ENCODE measurements at places on chromosomes 3 and 15.

DNA sequence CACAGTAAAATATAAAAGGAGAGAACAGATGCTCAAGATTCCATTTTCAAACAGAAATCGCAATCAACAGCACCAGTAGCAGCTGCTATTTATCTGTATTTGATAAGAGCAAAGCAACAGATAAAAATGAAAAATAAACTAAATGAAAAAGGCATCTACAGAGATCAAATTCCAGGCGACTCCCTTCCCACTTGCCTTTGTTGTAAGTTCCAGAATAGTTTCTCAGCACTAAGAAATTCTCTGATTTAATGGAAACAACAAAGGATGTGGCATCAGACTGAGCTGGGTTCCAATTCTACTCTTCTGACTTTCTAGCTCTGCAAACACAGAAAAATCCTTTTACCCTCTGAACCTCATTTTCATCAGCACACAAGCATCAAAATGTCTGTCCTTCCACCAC lies 110.8 kb upstream of the MME start:
- no peak for DNase-seq

DNA sequence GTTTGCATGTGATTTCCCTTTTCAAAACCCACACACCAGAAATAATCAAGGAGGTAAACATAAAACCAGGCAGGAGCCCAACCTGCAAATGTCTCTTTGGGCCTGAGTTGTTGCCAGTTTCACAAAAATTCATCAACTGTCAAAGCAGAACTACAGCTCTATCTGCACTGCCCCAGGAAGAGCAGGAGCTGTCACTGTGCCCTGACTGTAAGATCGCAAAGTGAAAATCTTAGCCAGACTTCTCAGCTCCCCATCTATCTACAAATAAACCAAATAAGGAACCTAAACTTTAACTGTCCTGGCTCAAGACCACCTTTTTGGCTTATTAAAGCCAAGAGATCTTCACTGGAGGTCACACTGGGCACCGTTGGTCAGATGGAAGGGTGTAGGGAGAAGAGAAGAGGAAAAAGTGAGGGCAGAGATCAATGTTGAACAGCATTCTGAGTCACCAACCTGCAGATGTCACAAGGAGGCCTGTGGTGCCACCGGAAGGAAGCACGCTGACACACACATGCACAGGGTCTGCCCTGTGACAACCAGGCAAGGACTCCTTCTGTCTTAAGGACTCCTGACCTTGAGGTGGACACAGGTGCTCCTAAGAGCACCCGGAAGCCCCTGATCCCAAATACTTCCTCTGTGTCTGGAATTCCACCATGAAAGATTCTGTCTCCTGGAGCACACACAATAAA lies 58.7 kb downstream of the RPN1 start:
- DNase-seq = no peak

DNA sequence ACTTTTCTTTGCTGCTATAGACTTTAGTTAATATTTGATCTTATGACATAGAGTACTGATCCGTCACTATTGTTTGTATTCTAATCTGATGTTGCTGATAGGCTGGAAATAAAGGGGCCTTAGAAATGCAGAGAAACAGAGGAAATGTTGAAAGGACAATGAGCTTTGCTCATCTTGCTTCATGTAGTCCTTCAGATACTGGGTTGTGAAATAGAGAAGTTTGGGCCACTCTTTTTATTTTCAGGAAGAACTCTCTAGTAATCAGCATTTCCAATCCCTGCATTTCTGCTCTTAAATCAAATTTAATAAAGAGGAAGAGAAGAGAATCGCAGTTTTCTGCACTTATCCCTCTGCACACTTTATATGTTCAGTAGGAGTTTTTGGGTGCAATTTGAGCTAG lies 192.8 kb upstream of the THBS1 start:
- no peak for DNase-seq

- no peak for DNase-seq
Observed at GRCh38 chr15:74173380-74174218, at the start of gene ISLR. Gene ISLR, plus strand, starts transcription at chr15:74173710. Its CDS starts 1,149 bp downstream, at chr15:74174859.

- no peak for DNase-seq
Observed at GRCh38 chr3:132513057-132513456, 84.0 kb upstream of the ACKR4 start.

DNA sequence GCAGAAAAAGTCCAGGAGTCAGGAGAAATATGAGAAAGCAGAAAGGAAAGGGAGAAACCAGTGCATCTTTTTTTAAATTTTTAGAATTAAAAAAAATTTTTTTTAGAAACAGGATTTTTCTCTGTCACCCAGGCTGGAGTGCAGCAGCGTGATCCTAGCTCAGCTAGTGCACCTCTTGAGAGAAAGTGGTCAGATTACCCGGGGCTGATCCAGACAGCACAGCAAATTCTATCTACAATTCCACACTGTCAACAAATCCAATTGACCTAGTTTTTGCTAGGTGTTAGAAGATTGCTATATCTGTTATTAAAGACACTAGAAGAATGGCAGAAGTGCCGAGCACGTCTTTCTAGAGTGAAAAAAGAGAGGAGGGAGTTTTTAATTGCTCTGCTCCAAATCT lies 117.3 kb downstream of the RFTN1 start:
- DNase-seq = no peak

- no peak for DNase-seq
Observed at GRCh38 chr15:76585576-76585897, 249.0 kb downstream of the ISL2 start.

DNA sequence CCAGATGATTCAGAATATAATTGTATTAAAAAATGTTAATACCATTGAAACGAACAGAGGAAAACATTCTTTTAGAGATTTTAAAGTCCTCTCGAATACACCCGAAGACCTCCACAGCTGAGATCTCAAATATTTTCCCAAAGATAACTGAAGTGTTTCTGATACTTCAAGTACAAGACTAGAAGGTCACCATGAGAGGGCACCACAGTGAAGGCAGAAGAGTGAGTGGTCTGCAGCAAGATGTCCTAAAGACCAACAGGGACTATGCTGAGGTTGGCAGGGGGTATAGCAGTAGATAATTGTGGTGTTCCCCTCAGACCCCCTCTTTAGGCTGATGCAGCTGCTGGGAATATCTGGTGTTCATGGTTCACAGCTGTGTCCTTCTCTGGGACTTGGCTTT lies 156.5 kb downstream of the PDCD6IP start:
- DNase-seq = no peak

- no peak for DNase-seq
Observed at GRCh38 chr3:51706788-51707731, at the start of gene GRM2. Gene GRM2, plus strand, starts transcription at chr3:51707068. Its CDS starts 1,916 bp downstream, at chr3:51708984.

DNA sequence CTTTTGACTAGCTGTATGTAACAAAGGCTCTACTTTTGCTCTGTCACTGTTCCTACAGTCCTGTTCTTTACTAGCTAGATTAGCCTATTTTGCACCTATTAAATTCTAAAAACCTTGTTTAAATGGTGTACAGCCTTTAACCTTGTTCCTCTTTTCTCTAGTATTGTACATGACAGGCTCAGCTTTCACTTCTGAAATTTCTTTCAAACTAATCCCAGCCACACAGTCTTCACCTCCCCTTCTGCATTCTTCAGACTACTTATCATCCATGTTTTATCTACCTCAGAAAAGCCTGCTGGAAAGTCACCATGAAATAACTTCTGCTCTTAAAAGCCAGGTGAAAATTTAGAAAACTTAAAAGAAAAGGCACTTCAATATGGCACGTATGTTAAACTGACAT lies 122.4 kb downstream of the NECTIN3 start:
- no peak for DNase-seq

DNA sequence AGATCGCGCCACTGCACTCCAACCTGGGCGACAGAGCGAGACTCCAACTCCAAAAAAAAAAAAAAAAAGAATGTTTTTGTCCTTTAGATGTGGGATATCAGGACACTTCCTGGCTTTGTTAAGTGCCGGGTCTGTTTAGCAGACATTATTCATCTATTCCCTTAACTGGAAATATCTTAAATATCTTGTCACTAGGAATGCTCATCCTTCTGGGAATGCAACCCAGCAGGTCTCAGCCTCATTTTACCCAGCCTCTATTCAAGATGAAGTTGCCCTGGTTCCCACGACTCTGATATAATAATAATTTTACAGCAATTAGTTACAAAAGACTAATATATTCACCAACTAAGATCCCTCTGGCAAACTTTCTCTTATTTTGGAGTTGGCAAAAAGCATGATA lies 260.9 kb upstream of the SLITRK3 start:
- no peak for DNase-seq
